ENCODE measurements at places on chromosomes 3 and 15. TPM values are rescaled to one million over a fixed set of nuclear protein-coding genes. Genes with fewer than 3 reads are reported as not detected.

- no peak for DNase-seq
- no peaks in the 10 kb centered on the region for H3K36me3 ChIP-seq
- peaks cover 19% of the 10 kb centered on the region for H3K4me1 ChIP-seq
- H3K27ac ChIP-seq: no peak overlapping the region
These were observed 39.9 kb upstream of the BDH1 start for GRCh38 chr3:197595470-197596185.

DNA sequence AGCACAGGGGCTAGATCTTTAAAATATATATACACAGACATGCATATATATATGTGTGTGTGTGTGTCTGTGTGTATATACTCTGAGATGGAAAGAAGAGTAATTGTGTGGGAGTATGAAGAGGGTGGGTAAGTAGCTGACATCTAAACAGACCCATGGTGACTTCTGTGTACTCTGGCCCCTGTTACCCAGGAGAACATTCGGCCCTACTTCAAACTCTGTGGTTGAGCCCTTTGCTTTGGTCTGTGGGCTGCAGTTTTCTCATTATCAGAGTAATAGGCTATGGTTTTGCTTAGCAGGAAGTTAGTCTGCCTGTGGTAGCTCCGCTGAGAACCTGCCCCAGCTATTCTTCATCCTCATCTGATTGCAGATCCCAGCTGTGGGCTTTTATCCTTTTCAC lies 141.4 kb downstream of the RBPMS2 start:
- H3K36me3 ChIP-seq: peaks cover 12% of the 10 kb centered on the region
- H3K4me3 ChIP-seq: no peak overlapping the region
- H3K27me3 ChIP-seq: no peaks in the 10 kb centered on the region
- H3K4me1 ChIP-seq: no peaks in the 10 kb centered on the region
- no peak overlapping the region for H3K27ac ChIP-seq

DNA sequence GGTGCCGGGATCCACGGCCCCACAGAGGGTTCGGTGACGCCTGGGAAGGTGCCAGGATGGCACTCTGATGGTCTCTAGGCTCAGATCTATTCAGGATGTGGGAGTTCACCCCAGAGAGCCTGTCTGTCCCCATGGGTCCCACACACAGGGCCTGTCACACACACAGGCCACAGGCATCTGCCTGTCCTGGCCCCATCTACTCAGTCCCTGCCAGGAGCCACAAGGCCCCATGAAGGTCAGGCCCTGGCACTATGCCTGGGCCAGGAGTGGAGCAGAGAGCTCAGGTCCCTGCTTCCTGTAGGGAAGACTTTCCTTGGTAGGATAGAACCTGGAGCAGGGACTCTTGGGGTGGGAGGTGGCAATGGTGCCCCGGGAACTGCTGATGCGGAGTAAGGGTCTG lies 49.0 kb upstream of the FURIN start:
- no peaks in the 10 kb centered on the region for H3K27me3 ChIP-seq
- no peak overlapping the region for H3K4me3 ChIP-seq
- peaks cover 6% of the 10 kb centered on the region for H3K36me3 ChIP-seq
- DNase-seq: no peak

DNA sequence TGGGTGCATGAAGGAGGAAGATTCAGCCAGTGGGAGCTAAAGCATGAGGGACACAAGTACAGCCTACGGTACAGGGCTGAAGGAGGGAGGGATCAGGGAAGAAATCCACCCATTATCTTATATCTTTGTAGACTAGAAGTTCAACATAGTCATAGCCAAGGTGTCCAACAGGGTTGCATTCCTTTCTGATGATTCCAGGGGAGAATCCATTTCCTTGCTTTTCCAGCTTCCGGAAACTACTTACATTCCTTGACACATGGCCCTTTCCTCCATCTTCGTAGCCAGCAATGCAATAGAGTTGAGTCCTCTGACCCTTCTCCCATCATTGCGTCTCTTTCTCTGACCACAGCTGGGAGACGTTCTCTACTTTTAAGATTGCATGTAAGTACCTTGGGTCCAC lies 471.0 kb upstream of the SEMA6D start:
- no peak for DNase-seq
- H3K4me3 ChIP-seq: no peak overlapping the region

- no peaks in the 10 kb centered on the region for H3K36me3 ChIP-seq
- no peak overlapping the region for H3K4me3 ChIP-seq
- no peak overlapping the region for H3K27ac ChIP-seq
- no peak for DNase-seq
These were observed 48.2 kb upstream of the CFAP161 start for GRCh38 chr15:81085898-81086297.

DNA sequence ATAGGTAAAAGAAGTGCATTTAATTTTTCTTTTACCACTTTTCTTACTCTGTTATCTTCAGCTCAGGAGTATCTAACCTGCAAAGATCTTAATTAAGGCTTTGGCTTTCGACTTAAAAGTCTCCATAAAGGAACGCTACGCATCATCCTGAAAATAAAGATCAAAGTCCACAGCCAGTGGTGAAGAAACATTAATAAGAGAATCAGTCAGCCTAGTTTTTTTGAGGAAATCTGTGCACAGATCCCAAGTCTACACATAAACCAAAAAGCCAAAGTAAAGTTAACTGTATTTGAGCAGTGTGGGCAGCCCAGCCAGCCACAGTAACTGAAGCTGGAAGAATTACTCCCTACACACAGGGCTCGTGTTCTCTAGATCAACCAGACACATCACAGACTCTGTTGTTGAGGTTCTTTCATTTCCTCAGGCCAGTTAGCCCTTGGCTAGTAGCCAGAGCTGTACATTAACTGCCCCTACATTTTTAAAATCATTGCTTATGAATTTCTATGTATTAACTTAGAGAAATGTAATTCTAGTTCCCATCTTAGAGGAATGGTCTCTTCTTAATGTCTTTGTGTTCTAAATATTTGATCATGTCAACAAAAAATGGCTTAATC lies 6.9 kb downstream of the LRRC2 start:
- no peaks in the 10 kb centered on the region for H3K27me3 ChIP-seq
- H3K27ac ChIP-seq: no peak overlapping the region
- H3K36me3 ChIP-seq: no peaks in the 10 kb centered on the region
- no peak overlapping the region for H3K4me3 ChIP-seq

- DNase-seq: peak; percentile 79
- H3K4me3 ChIP-seq: no peak overlapping the region
- H3K27me3 ChIP-seq: no peaks in the 10 kb centered on the region
- peak overlapping the region; percentile 30 for H3K27ac ChIP-seq
- no peaks in the 10 kb centered on the region for H3K36me3 ChIP-seq
These were observed 51.9 kb downstream of the RPLP1 start for GRCh38 chr15:69504352-69505040.

GRCh38 chr3:31343075-31343474 lies 189.7 kb upstream of the STT3B start:
- no peaks in the 10 kb centered on the region for H3K27me3 ChIP-seq
- DNase-seq: no peak
- no peaks in the 10 kb centered on the region for H3K4me1 ChIP-seq
- H3K27ac ChIP-seq: no peak overlapping the region
- no peak overlapping the region for H3K4me3 ChIP-seq

- no peak overlapping the region for H3K27ac ChIP-seq
- peaks cover 69% of the 10 kb centered on the region for H3K36me3 ChIP-seq
- H3K27me3 ChIP-seq: no peaks in the 10 kb centered on the region
- H3K4me3 ChIP-seq: no peak overlapping the region
- no peaks in the 10 kb centered on the region for H3K4me1 ChIP-seq
These were observed 9.6 kb downstream of the GLT8D1 start for GRCh38 chr3:52695798-52696671.

DNA sequence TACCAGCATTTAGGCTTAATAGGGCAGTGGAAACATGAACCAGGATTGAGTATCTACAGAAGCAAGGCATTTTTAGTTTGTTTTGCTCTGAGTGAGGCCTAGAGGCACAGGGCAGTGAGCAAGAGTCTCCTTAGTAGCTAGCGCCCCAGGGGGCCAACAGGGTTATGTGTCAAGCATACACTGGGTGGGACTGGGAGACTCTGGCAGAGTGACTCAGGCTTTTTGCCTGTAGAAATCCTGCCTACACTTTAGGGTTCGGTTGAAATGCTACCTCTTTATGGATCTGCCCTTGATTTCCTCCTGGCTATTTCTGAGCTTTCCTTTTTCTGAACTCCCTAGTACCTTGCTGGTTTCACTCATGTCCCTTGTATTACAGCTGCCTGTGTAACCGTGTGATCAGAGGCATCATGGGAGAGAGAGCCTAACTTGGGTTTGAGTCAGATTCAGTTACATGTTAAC lies 72.2 kb downstream of the TOP2B start:
- no peak overlapping the region for H3K4me3 ChIP-seq
- no peak overlapping the region for H3K27ac ChIP-seq
- peaks cover 9% of the 10 kb centered on the region for H3K36me3 ChIP-seq
- DNase-seq: peak; percentile 47
- H3K27me3 ChIP-seq: no peaks in the 10 kb centered on the region

GRCh38 chr15:40047415-40048210 lies 8.6 kb upstream of the SRP14 start:
- peaks cover 41% of the 10 kb centered on the region for H3K4me1 ChIP-seq
- H3K27me3 ChIP-seq: no peaks in the 10 kb centered on the region
- DNase-seq: no peak
- no peak overlapping the region for H3K27ac ChIP-seq
- H3K36me3 ChIP-seq: no peaks in the 10 kb centered on the region
- no peak overlapping the region for H3K4me3 ChIP-seq

DNA sequence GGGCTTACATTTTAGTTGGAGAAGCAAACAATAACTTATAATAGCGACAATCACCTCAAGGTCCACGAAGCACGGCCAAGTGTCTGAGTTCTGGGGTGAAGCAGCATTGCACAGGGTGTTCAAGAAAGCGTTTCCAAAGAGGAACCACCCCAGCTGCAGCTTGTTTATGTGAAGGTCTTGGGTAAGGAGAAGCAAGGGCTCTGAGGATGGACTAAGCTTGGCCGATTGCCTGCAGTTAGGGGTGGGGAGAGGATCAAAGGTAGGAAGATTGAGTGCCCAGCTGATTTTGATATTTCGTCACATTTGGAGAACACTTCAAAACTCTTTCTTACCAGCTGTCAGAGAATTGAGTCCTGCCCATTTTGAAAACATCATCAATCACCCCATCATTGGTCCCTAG lies 321.6 kb upstream of the DNAJC19 start:
- H3K4me1 ChIP-seq: no peaks in the 10 kb centered on the region
- DNase-seq: no peak
- H3K27ac ChIP-seq: no peak overlapping the region

DNA sequence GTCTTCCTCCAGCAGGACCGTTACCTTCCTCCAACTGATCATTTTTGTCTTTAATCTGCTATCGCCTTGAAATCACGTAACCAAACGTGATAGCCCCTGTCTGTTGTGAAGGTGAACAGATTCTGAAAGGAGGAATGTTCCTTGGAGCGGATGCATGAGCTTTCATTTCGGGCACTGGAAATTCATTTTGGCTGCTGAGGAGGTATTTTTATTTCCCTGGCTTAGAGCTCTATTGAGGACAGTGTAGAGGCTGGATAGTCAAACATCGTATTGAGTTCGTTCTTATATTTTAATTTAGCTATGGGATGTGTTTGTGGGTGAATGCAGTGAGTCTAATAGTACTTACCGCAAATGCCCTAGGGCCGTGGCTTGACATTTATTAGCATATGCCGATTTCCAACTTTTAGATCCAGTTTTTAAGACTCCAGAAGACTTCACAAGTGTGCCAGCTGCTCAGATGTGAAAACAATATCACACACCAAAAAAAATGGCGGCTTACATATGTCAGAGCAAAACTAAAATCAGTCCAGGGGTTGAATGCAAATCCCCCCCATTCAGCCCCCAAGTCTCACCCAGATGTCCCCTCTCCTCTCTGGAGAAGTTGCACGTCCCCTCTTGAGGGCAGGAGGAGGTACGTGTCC lies 22.1 kb downstream of the CPN2 start:
- H3K27me3 ChIP-seq: no peaks in the 10 kb centered on the region
- H3K4me3 ChIP-seq: peak overlapping the region; percentile 55
- DNase-seq: no peak
- no peaks in the 10 kb centered on the region for H3K36me3 ChIP-seq

- no peaks in the 10 kb centered on the region for H3K36me3 ChIP-seq
- no peak for DNase-seq
- no peaks in the 10 kb centered on the region for H3K27me3 ChIP-seq
- H3K4me1 ChIP-seq: peaks cover 19% of the 10 kb centered on the region
These were observed 109.1 kb downstream of the IQSEC1 start for GRCh38 chr3:12963922-12964701.

LRRIQ4 gene
- total RNA-seq: 0.20 TPM

TGM4 gene
- total RNA-seq: not detected
